ENCODE measurements at places on chromosomes 7 and 10. TPM values are rescaled to one million over a fixed set of nuclear protein-coding genes. Genes with fewer than 3 reads are reported as not detected.

Gene COA1
- 138 TPM for total RNA-seq

Gene PRLHR
- total RNA-seq = not detected

GRCh38 chr7:129225206-129225930 lies 538 bp downstream of the AHCYL2 start:
- DNase-seq = peak; percentile 59

GRCh38 chr10:2294739-2295138 lies 557.4 kb upstream of the ADARB2 start:
- DNase-seq = no peak
